Esophagus squamous epithelium (tissue), 5 donors: ENCODE measurements at places on chromosomes 12 and 14.

- DNase-seq: no peak
Measured at GRCh38 chr14:98925354-98926040, 346.5 kb downstream of the BCL11B start.

DNA sequence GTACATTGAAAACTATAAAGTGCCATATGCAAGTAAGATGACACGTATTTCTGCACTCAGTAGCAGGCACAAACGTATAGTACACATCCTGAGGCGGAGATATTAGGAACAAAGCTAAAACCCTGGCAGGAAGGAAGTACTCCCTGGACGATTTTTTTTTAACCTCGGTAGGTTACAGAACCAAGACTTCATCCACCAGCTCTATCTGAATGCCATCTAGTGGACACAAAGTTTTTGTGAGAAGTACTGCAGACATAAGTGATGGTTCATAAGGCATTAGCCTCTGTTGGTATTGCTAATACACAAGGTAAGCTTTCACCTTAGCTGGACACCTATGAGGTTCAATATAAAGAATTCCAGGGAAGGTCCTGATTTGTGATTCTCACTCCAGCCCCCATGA, 83.0 kb upstream of the CCDC196 start:
- DNase-seq: no peak

- no peak for DNase-seq
Measured at GRCh38 chr12:31326736-31327659, 1.0 kb upstream of the SINHCAF start.

DNA sequence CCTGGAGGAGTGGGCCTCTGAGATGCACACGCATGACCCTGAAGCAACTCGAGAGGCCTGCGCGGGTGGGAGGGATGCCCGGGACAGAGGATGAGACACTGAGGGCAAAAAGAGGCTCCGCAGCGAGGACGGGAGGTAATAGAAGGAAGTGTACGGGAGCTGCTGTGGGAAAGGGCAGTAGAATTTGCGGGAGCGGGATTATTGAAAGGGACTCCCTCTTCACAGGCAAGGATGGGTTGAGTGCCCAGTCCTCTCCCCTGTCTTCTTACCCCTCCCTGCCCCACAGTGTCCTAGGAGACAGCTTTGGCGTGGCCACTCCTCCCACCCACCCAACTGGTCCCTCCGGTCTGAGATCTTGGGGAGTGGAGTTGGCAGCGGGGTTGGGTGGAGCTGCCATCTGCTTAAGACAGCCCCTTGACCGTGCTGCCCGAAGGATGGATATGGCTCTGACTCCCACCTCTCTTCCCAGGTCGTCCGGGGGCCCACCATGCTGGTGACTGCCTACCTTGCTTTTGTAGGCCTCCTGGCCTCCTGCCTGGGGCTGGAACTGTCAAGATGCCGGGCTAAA, 15.7 kb upstream of the ESPL1 start:
- no peak for DNase-seq

DNA sequence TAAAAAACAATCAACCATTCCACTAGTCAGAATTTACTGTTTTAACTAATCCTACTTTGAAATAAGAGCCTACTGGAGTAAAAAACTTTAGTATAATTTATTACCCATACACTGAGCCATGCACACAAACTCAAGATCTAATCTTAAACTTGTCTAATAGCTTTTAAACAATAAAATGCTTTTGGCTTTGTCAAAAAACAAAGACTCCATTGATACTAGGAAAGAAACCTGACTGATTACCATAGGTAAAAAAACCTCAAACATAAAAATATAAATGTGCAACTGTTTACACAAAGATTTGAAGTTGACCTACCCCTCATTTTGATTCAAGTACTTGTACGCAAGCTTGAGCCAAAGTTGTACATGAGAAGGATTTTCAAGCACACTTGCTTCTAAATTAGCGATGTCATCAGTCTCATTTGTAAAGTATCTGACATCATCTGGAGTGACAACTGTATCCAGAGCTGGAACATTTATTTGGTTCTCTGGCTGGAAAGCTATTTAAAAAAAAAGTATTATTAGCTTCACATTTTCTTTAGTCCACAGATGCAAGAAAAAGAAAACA, 36.1 kb downstream of the ZFC3H1 start:
- DNase-seq: no peak

- no peak for DNase-seq
Measured at GRCh38 chr12:117485984-117486839, 124.8 kb upstream of the NOS1 start.

DNA sequence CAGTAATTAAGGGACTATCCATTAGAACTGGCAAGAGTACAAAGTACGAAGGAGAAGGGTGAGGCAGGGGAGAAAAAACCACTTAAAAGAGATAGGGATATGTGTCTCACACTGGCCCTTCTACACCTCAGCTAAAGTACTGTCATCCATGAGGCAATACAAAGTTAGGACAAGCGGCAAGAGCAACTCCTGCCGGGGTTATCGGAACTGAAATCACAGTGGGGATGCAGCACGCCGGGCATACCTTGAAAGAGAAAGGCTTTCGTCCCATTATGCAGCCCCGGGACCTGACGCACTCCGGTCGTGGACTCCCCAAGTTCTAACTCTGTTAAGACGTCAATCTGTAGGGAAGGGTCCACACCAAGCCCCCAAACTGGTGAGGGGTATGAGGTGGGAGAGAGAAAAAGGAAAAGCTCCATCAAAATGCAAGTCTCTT, 1.1 kb downstream of the NELL2 start:
- no peak for DNase-seq
